ENCODE measurements at places on chromosomes 5 and 9.

DNA sequence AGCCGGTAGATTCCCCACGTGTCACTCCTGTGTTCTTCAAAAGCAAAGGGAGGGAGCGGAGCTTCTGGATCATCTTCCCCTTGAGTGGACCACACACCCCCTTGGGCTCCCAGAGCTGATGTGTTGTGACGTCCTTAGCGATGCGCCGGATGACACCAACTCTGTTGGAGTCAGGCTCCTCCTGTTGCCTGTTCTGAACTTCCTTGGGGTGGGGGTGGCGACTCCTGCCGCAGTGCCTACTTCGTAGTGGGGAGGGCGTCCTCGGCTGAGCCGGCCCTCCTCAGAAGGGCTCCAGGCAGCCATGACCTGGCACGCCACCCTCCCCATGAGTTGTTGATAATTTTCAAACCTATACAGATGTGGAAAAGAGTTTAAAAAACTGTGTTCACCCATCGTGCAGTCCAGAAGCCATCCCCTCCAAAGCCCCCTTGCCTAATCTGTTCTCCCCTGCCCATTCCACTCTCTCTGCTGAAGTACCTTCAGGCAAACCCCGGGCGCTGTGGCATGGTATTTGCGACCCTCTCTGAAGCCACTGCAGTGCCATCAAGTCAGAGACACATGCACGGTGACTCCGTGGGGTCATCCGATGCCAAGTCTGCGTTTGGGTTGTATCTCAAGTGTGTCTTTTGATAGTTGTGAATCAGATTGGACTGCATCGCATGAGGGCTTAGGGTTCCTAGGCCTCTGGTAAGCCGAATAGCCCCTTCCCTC is 16.7 kb downstream of the EXOC3 start:
- DNase-seq = no peak

GRCh38 chr5:8473827-8474568 is 605.0 kb downstream of the MTRR start:
- no peak for DNase-seq

GRCh38 chr9:122031157-122031556 is 62.0 kb downstream of the TTLL11 start:
- DNase-seq = no peak

- no peak for DNase-seq
Observed at GRCh38 chr9:89122949-89123348, 55.7 kb downstream of the SHC3 start.

GRCh38 chr5:125181955-125182354 is 435.5 kb upstream of the ZNF608 start:
- no peak for DNase-seq

- no peak for DNase-seq
Observed at GRCh38 chr5:178318382-178318781, 85.8 kb upstream of the PHYKPL start.

All from OCI-LY7 (cell line).